ENCODE measurements at places on chromosomes 2 and 18.

- DNase-seq: no peak
Observed at GRCh38 chr2:31192851-31193392, 24.4 kb downstream of the CAPN14 start.

- no peak for DNase-seq
Observed at GRCh38 chr2:152046940-152047339, 51.9 kb downstream of the CACNB4 start.

- no peak for DNase-seq
Observed at GRCh38 chr18:35516789-35517188, 19.0 kb upstream of the INO80C start.

- no peak for DNase-seq
Observed at GRCh38 chr18:12321333-12321732, 13.3 kb downstream of the TUBB6 start.

- no peak for DNase-seq
Observed at GRCh38 chr2:177797808-177798207, 274.8 kb downstream of the PDE11A start.

- DNase-seq: no peak
Observed at GRCh38 chr2:233676046-233676445, 4.3 kb downstream of the UGT1A9 start.

- DNase-seq: no peak
Observed at GRCh38 chr2:104849101-104849500, 4.8 kb upstream of the POU3F3 start.

GRCh38 chr2:8984157-8984556 is 19.3 kb downstream of the MBOAT2 start:
- DNase-seq: peak; percentile 86

- DNase-seq: peak; percentile 84
Observed at GRCh38 chr18:59547581-59548182, 149.5 kb downstream of the CCBE1 start.

DNA sequence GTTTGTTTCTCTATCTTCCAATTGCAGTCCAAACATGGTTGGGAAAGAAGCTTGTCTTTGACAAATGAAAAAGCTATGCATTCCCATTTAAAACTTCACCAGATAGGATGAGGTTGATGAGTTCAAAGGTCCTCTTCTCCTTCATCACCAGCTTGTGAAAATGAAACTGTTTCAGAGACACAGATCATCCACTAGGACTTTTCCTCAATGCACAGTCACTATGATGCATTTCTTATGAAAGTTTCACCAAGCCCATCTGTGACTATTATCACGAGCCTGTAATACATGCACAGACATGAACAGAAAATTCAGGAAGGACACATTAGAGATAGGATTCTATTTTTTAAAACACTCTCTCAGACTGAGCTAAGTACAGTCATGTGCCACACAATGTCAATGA is 644.4 kb downstream of the PLCL1 start:
- no peak for DNase-seq

- DNase-seq: peak; percentile 46
Observed at GRCh38 chr2:119826370-119826961, 66.7 kb downstream of the PTPN4 start.

- peak; percentile 98 for DNase-seq
Observed at GRCh38 chr2:8633735-8634313, 48.0 kb upstream of the ID2 start.

GRCh38 chr18:76499021-76499420 is 4.0 kb upstream of the ZNF516 start:
- DNase-seq: no peak

DNA sequence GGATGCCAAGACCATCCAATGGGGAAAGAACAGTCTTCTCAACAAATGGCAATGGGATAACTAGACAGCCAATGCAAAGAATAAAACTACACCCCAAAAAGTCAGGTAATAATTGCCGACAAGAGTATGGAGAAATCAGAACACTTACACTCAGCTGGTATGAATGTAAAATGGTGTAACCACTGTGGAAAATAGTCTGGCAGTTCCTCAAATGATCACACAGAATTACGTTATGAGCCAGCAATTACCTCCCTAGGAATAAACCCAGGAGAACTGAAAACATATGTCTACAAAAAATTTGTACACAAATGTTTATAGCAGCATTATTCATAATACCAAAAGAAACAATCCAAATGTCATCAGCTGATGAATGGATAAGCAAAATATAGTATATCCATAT is 8.8 kb downstream of the IWS1 start:
- no peak for DNase-seq

DNA sequence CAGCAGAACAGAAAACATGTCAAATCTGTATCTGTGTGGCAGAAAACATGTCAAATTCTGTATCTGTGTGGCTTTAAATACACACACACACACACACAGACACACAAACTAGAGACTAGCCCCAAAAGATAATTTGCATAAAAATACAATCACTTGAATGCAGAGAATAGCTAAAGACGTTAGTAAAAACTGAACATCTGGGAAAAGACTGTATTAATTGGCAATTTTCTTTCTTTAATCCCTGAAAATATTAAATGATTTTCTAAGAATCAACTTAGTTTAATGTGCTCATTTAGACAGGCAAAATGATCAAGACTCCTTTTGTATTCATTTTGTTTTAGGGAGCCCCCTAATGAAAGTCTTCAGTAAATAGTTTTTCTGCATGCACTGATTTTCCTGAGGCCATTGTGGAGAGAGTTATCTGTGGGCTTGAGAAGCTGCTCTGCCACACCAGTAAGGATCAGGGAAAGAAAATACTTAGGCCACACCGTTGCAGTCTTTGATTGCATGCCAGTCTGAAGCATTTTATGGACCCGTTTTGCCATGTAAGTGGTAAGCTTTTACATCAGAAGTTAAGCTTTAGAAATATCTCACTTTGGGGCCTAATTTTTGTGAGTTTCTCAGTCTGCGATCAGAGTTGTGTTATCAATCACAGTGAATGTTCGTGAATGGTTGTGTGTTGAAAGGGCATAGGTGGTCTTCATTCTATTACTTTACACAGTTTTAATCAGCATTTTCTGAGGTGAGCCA is 2.2 kb downstream of the SPATS2L start:
- DNase-seq: peak; percentile 36

GRCh38 chr2:130870779-130871178 is 34.1 kb downstream of the ARHGEF4 start:
- no peak for DNase-seq

GRCh38 chr2:10820978-10821695 is 8.6 kb upstream of the PDIA6 start:
- no peak for DNase-seq

DNA sequence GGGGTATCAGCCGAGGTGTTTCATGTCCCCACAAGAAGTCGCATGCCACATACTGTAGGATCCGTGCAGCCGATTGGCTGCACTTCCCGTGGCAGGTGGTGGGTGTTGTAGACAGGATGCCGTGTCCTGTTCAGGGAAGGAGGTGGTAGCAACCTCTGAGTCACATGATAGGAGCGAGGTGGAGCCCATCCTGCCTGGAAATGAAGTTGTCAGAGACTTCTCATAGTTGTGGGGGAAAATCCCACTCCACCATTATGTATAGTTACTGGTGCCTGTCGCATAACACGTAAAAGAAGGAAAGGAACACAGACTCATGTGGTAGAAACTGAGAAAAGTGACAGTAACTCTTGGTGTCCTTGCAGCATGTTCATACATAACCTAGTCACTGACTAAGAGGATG is 91.4 kb upstream of the IL1R2 start:
- no peak for DNase-seq

GRCh38 chr2:215793747-215794595 is 219.4 kb downstream of the MREG start:
- peak; percentile 96 for DNase-seq

Measured in fibroblast of skin of right quadriceps (primary cell).